ENCODE measurements at places on chromosomes 12 and 14. TPM values are rescaled to one million over a fixed set of nuclear protein-coding genes. Genes with fewer than 3 reads are reported as not detected.
A peak's percentile ranks its signal among the peaks of the same experiment; 100 is the strongest.

Gene C12orf56
- total RNA-seq = not detected

DNA sequence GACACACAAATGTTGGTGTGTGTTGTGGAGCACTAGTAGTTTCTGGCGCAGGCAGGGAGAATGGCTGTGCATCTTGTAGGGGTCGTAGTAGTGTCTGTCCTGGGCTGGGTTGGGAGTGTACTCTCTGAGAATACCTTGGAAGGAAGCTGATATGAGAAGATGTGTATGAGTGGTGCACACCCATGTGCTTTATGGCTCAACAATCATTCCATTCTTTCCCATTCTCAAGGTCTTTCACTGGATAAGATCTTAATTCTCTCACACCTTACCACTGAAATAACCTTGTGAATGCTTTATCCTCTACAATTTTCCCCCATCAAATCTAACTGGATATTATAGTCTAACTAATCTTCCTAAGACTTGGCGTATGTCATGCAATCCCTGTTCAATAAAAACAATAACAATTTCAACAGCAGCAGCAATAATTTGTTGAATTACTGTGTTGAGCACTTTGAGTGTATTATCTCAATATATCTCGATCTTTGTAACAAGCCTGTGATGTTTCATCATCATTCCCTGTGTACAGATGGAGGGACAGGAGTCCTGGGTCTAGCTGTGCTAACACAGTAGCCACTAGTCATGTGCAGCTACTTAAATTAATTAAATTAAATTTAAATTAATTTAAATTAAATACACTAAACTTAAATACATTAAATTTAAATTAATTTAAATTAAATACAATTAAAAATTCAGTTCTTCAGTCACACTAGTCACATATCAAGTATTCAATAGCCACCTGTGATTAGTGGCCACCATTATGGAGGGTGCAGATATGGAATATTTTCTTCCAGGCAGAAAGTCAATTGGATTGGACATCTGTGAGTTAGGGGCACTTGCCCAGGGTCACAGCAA is 3.6 kb upstream of the SLC48A1 start:
- no peak for DNase-seq

GRCh38 chr14:98951521-98952152 is 320.4 kb downstream of the BCL11B start:
- peak; percentile 14 for DNase-seq

DNA sequence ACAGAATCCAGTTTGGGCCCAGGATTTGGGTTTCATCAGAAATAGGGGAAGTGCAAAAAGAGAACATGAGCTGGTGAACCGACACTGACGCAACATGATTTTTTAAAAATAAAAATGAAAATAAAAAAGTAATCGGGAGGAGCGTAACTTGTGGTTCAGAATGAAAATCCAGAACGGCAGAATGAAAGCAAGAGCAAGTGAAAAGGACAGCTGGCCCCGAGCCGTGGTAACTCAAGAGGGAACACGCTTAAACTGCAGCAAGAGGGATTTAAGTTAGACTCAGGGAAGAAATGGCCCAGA is 1.6 kb downstream of the SLC6A12 start:
- no peak for DNase-seq

- no peak for DNase-seq
Observed at GRCh38 chr14:37131205-37131604, 41.2 kb downstream of the SLC25A21 start.

DNA sequence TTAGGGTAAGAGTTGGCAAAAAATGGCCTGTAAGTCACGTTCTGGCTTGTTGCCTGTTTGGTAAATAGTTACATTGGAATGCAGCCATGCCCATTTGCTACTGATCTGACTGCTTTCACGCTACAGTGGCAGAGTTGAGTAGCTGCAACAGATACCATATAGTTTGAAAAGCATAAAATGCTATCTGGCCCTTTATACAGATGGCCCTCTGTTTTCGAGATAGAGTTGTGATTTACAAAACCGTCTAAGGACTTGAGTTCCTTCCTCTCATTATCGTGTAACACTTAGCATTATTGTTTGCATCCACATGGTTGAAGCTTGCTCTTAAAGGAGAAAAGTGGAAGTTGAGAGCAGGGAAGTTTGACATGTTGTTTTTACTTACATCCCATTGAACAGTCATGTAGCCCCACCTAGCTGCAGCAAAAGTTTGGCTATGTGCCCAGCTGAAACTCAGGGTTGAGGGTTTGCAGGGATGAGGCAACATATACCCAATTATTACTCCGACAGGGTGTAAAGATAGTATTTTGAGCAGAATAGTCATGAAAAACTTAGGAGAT is 11.3 kb upstream of the SCFD1 start:
- DNase-seq = no peak

DNA sequence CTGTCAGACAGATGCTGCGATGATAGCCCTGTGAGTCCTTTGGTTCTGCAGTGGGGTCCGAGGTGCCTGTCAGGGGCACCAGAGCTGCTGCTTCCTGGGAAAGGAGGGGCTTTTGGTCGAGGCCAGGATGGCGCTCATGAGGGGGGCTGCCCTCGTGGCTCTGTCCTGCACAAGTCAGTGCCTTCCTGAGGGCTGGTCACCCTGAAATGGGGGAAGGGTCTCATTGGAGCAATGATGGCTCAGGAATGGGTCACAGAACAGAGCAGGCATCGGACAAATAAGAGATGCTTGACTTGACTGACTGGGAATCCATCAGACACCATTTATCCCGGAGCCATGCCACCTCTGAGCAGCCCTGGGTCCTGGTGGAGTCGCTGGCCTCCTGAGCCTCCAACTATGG is 121.9 kb downstream of the ADGRD1 start:
- DNase-seq = peak; percentile 67
